ENCODE measurements at places on chromosomes 1 and 21.

DNA sequence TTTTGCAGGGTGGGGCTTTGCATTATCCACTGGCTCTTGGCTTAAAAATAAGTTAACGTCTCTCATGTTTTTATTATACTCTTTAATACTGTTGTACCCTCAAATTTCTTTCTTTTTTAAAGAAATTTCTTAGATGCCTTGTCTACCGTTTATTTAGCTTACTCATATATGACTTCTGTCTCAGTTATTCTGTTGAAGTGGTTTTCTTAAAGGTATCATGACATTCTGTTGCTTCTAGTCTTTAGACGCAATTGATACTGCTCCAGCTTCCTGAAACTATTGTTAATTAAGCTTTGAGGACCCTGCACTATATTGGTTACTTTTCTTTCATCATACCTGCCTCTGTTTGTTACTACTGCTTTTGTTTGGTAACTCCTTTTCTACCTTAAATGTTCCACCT is 11.7 kb downstream of the PKN2 start:
- DNase-seq: no peak

- DNase-seq: no peak
These were observed 236.5 kb upstream of the JUN start for GRCh38 chr1:59020151-59020997.

GRCh38 chr1:58058323-58058722 is 488.2 kb downstream of the OMA1 start:
- DNase-seq: no peak

GRCh38 chr1:201264072-201264471 is 19.2 kb upstream of the PKP1 start:
- peak; percentile 9 for DNase-seq

DNA sequence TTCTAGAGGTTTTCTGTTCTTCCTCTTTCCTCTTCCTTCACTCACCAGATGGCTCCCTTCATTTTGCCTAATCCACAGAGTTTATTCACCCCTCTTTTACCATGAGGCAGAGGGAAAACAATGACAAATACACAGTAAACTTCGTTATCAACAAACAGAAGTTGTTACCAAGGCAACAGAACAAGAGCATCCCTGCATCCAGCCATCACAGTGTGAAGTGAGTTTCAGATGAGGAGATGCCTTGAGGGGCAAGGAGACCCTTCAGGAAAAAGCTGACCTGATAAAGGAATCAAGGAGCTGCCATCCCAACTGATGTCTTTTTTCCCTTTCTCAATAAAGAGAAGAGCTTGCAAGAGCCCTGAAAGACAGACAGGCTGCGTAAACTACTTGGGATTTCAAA is 195.3 kb downstream of the BRINP2 start:
- DNase-seq: no peak

GRCh38 chr1:110502402-110503151 is 16.4 kb downstream of the KCNA10 start:
- DNase-seq: no peak

DNA sequence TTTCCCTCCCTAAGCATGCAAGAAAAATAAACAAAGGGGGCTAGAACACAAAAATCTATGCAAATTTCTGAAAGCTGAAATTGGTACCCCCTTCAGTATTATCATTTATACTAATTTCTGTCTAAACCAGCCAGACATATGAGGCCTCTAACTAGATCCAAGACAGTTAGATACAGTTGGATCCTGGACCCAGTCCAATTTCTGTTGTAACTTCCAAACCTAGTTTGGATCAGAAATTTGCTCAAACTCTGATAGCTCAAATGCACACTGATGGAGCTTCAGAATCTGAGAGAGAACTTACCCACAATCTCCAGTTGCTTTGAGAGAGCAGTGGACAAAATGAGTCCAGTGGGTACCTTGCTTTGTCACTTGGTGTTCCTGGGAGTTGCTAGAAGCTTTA is 11.9 kb downstream of the CEP350 start:
- no peak for DNase-seq

DNA sequence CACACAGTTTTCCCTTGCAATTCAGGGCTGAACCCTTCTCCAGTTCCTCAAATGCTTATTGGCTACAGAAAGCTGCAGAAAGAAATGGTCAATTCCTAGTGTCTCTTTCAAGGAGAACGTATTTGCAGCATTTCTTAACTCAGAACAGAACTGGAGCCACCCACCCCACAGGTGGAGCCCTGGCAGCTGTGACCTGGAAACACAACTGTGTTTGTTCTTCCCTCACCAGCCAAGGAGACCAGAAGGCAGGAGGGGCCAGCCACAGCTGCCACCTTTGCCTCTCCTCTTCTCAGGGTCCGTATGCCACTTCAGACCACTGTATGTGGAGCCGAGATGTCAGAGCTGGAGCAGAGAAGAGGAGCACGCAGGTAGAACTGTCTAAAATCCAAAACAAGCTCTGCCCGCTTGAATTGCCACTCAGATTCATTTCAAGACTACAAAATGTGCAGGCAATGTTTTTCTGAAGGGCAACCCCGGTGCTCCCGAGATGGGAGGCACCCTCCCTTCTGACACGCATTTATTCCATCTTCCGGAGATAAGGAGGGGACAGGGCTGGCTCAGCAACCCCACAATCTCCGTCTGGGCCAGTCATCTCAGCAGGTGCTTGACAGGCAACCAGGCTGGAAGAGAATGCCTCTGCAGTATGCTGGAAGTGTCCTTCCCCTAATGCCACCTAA is 16.7 kb downstream of the CD247 start:
- no peak for DNase-seq

DNA sequence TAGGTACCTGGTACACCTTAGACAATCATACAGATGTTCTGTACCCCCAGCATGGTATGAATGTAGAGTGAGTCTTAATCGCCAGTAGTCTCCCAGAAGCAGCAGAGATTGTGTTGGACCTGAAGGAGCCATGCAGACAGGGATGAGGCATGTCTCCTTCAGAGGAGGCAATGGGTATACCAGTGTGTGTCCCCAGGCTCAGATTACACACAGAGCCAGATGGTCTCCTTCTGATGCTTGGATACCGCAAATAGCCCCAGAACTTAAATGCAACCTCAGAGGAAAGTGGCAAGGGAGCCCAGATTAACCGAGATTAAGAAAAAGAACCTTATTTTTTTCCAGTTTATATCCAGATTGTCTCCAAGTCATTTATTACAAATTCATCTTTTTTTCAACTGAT is 96.8 kb upstream of the C21orf91 start:
- DNase-seq: peak; percentile 83

- peak; percentile 57 for DNase-seq
These were observed 18.3 kb downstream of the S100A11 start for GRCh38 chr1:152018537-152018936.

- no peak for DNase-seq
These were observed 24.0 kb downstream of the SPATA21 start for GRCh38 chr1:16413191-16413590.

GRCh38 chr1:112386731-112387346 is 9.2 kb upstream of the CTTNBP2NL start:
- DNase-seq: no peak

- DNase-seq: peak; percentile 64
These were observed 40.0 kb upstream of the MAGOH start for GRCh38 chr1:53278298-53278725.

DNA sequence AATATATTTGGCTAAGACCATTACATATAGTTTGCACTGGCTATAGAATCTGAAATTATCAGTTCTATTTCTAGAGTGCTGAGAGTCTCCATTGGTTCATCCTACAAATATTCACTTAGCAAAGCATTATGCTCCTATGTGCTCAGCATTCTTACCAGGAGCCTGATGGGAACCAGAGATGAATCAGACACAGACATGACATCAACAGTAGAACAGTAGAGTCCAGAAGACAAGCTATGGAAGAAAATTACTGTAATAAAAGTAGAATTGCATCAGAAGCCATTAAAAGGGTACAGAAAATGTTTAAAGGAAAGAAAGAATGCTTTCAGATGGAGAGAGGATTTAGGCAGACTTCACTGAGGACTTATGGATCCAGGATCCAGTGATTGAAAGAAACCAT is 271.7 kb upstream of the SNX7 start:
- no peak for DNase-seq

GRCh38 chr1:199373139-199373538 is 654.4 kb upstream of the NR5A2 start:
- DNase-seq: no peak

DNA sequence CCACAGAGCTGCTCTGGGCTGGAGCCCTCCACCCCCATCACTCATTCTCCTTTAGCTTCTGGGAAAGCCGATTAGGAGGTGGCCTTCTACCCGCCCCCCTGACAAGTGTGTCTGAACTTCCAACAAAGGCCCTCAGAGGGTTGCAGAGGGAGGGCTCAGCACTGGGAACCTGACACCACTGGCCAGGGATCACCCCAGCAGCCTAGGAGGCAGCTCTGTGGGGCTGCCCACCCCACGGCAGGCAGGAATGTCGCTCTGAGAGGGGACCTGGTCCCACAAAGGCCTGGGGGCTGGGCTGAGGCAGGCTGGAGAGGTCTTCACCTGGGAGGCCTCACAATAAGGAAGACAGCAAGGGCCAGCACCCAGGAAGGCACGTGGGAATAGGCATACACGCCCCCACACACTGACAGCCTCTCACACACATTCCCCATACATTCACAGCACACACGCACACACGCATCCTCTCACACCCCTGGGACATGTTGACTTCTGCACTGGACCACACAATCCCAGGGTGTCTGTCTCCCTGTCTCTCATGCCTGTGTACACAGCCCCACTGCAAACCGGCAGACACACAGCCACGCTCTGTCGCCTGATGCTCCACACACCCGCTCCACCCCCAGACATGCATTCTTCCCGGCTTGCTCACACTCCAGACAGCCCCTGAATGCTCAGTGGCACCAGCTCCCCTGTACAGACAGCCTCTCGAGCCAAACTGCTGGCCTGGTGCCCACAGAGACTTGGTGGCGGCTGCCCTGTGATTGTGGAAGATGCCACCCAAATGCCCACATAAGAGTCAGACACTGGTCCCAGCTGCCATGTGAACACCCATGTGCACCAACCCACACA is 30.7 kb downstream of the DMBX1 start:
- peak; percentile 96 for DNase-seq

GRCh38 chr1:175862408-175862807 is 119.0 kb upstream of the TNR start:
- DNase-seq: no peak

DNA sequence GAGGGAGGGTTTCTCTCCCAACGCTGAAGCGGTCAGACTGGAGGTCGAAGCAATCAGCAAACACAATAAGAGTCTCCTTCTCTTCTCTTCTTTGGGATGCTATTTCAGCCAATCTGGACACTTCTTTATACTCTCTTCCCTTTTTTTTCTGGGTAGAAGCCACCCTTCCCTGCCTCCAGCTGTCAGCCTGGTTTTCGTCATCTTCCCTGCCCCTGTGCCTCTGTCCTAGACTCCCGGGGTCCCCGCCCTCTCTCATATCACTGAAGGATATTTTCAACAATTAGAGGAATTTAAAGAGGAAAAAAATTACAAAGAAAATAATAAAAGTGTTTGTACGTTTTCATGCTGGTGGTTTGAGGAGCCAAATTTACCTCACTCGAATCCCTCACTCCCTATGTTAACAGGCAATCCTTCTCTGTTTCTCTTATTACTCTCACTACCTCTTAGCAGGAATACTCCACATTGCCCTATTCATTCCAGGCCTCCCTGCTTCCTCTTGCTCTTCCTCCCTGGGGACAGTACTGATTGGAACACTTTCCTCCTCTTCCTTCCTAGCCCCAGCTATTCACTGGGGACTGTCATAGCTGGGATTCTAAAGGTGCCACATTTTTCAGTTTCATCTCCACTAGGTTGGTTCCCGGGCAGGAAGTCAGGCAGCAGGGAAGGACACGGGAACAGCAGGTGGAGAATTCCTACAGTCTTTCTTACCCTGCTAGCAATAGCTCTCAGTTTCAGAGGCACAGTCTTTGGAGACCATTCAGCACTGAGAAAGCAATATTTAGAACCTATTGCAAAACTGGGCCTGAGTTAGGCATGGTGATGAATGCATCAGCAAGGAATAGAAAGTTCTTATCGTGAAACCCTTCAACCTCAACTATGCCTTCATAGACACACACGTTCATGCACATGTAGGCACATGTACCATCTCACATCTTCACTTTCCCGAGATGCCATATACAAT is 288.0 kb downstream of the PBX1 start:
- DNase-seq: no peak

DNA sequence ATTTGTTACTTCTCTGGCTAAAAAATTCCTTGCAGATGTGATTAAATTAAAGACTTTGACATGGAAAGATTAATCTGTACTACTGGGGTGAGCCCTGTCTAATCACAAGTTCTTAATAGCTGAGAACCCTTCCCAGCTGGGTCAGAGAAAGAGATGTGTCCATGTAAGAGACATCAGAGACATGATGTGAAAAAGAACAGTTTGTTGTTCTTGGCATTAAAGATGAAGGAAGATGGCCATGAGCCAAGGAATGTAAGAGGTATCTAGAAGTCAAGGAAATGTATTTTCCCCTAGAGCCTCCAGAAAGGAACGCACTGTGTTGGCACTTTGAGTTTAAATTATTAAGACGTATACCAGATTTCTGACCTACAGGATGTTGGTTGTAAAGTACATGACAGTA is 1271.5 kb upstream of the PRMT6 start:
- no peak for DNase-seq

DNA sequence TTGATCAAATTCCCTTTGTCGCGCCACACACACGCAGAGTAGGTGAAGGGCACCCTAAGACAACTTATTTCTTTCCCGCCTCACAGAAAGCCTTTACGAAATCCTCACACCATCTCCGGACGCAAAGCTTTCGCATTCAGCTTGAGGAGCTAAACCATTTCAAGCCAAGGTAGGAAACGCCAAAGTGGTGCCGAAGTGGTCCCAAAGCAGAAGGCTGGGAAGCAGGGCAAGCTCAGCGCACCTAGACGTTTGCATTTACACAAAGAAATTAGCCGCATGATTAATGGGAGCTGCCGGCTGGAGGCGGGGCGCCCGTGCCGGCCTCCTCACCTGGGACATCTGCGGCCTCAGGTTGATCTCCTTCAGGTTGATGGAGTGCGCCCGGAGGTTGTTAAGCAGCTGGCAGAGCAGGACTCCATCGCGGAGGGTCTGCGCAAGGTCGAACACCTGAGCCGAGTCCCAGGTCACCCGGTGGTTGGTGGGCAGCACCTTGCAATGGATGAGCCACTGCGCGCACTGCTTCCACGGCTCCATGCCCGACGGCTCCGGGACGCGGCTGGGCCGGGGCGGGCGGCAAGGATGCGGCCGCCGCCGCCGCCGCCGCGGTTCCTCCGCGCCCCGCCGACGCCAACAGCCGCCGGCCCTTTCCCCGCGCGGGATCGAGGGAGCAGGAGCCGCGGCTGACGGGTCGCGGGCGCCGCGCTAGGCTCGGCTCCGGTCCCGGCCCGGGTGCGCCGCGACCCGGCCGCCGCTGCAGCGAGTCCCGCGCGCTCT is 457 bp downstream of the VAV3 start:
- DNase-seq: peak; percentile 27

- no peak for DNase-seq
These were observed 318.9 kb downstream of the AJAP1 start for GRCh38 chr1:4973341-4973740.

GRCh38 chr1:222225316-222225691 is 322.6 kb downstream of the HHIPL2 start:
- no peak for DNase-seq

DNA sequence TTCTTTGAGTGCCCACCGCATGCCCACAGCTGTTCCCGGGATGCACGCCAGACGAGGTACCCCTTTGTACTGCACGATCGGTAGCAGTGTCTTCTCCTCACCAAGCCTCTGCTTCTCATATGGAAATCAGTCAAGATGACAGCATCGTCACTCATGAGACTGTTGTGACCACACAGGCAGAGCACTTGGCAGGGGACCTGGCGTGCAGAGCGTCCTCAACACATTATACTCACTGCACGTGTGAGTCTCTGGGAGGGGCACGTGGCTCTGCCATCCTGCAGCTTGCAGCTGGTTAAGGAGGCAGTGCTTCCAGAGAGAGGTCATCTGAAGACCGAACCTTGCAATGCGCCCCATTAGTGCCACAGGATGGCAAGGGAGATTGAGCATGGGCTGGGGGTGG is 266.8 kb downstream of the NPHP4 start:
- DNase-seq: no peak
